ENCODE measurements at places on chromosomes 2 and 18.

- no peak for DNase-seq
Observed at GRCh38 chr2:240510513-240511210, 47.1 kb downstream of the ANKMY1 start.

- no peak for DNase-seq
Observed at GRCh38 chr2:18550433-18550832, 10.0 kb downstream of the RDH14 start.

DNA sequence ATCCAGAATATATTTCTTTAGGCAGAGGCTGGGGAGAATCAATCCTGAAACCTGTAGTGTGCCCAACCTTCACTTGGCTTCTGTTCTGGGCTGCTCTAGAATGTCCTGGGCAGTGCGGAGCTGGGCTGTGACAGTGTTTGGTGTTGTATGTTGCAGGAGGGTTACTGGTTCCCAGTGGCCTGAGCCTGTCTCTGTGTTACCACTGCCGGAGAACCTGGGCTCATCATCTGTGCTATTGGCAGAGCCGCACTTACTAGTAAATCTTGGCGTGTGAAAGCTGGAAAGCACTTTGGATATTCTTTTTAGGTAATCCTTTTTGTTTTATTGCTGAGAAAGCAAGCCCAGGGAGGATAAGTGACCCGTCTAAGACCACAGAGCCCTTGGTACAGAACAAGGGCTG, 412.9 kb downstream of the SLC4A3 start:
- no peak for DNase-seq

DNA sequence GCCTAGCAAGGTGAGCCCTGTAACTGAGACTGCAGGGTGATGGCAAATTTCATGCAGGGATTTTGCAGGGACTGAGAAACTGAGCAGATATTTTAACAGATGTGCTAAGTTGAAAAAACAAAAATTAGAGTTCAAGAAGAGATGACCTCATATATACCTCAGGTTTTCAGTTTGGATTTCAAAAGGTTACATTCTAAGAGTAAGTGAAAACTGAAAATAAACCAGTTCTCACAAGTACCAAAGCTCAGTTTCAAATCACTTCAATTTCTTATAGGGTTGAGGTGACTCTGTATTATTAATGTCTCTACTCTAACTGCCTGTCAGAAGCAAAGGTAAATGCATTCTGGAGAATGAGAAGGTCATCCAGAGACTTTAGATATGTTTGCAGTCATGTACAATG, 237.4 kb upstream of the VRK2 start:
- DNase-seq = no peak

- no peak for DNase-seq
Observed at GRCh38 chr2:3876685-3877084, 173.3 kb downstream of the DCDC2C start.

DNA sequence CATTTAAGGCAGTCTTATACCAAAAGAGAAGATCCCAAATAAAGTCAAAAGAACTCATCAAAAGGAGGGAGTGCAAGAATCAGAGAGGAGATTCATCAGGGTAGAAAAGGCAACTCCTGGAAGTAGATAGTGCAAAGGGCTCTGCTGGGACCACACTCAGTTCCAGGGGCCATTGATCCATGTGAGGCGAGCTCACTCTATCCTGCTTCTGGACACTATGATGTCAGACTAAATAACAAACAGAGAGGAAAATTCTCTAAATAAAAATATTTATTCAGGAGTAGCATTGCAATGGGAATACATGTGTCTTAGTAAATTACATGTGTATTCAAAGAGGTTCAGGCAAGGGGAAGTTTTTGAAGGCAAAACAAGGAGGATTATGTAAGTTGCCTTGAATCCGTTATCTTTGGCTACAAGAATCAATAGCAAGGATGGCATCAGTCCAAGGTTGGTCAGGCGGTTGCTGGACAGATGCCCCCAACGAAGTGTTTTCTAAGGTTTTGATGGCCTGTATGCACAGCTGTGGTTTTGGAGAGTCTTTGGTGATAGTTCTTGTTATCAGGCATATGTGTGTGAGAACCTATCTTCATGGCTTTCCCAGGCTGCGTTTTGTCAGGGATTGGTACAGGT, 13.2 kb upstream of the SERPINB12 start:
- no peak for DNase-seq

GRCh38 chr2:7539760-7540159, 622.5 kb downstream of the RNF144A start:
- DNase-seq = peak; percentile 17

DNA sequence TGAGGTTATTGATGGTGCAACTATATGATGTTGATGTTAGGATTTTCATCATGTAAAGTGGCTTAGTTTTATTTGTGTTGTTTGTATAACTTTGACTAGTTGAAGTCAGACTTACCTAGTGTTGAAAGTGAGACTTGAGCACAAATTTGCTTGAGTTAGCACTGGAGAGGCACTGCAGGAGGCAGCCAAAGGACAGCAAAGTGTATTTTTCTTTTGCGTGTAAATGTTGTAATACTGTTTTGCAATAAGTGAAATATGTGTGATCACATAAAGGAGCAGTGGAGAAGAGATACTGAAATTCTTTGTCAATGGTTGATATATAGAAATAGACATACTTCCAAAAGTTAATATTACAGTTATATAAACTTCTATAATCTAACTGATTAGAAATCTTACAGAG, 332.0 kb upstream of the RAB12 start:
- no peak for DNase-seq

DNA sequence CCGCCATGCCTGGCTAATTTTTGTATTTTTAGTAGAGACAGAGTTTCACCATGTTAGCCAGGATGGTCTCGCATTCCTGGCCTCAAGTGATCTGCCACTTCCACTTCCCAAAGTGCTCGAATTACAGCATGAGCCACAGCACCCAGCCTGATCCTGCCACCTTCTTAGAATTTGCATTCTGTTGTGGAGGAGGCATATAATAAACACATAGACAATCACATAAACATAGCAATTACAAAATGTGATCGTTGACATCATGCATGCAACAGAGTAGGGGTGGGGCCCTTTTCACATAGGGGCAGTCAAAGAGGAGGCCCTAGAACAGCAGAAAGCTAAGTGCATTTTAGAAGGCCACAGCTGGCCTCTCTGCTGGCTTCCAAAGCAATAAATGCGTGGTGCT, 39.9 kb upstream of the TSPYL6 start:
- no peak for DNase-seq

- DNase-seq = no peak
Observed at GRCh38 chr2:88857951-88858411, 166.5 kb downstream of the RPIA start.

DNA sequence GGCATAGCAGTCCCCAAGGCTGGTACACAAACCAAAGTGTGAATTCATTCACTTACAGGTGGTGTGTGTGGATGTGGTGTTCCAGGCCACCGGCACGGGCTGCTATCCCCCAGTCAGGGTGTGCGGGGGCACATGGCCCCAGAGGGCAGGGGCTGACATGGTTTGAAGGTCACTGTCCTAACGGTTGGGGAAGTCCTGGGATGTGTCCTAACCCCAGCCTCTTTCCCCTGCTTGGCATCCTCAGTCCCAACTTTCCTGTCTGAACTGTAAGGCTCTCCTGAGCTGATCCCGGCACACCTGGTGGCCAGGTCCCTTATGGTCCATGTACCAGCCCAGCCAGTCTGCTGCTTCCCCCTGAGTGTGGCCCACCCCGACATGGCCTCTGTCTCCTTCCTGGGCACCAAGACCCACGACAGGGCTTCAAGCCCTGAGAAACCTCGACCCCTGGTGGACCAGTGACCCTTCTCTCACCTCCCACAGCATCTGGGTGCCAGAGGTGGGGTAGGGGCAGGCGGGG, 2.4 kb upstream of the TMEM185B start:
- DNase-seq = no peak

GRCh38 chr2:239548965-239549595, 148.3 kb upstream of the HDAC4 start:
- DNase-seq = no peak

- no peak for DNase-seq
Observed at GRCh38 chr2:119049968-119050704, 108.1 kb downstream of the MARCO start.

DNA sequence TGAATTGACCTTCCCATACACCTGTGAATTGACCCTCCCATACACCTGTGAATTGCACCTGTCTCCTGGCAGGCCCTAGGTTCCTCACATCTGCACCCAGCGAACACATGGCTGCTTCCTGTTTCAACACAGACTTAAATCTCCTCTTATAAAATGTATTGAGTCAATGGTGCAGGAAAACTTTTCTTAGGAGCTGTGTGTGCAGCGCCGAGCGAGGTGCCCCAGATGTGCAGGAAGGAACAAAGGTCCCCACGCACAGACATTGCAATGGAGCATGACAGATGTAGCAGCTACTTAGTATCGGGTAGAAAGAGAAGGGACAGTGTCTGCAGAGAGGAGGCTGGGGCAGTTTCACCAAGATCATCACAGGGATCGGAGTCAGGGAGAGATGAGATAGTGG, 85.5 kb upstream of the PXDN start:
- no peak for DNase-seq

DNA sequence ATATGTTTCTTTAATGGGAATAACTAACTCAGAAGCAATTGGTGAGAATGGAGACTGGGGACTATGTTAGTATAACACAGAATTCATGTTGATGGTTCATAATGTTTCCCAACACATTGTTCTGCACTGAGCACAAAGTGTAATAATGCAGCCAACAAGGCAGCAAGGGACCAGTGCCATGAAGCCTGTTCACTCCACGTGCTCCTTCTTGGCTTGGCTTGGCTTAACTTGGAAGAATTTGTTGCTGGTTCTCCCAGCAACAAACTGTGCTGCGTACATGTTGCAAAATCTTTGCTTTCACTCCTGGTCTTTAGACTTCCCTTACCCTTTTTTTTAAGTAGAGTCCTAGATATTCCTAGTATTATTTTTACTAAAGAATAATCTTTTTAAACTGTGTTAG, 129.7 kb downstream of the MAP3K20 start:
- DNase-seq = peak; percentile 80

- DNase-seq = no peak
Observed at GRCh38 chr2:24843330-24843860, 50.2 kb downstream of the CENPO start.

DNA sequence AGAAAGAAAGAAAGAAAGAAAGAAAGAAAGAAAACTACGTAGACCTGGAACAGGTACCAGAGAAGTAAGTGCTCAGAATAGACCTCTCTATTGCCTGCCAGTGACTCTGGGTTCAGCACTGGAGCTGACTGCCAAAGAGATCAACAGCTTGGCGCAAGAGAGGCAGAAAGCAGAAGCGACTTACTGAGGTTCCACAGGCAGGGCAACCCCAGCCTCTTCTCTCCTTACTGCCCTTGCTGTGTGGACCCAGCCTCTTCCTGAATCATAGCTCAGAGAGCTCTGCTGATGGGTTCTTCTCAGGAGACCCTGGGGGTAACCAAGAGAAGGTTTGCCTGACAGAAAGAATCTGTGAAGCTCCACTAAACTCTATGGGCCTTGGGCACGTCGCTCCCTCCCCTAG, 7.1 kb downstream of the CAPN13 start:
- DNase-seq = no peak

DNA sequence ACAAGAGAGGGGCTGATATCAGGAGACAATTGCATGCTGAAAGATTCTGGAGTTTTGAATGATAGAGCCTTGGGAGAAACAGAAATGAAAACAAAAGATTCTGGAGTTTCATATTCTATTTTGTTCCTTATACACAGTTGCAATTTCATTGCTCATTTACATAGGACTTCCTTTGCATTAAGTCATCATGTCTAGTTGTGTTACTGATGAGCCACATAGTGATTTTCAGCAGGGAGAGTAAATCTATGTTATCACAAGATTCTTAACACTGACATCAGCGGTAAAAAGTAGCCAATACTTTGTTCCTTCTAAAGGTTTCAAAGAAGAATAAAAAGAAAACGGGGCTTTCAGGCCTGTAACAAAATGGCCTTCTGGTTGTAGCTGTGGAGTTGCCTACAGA, 7.1 kb downstream of the ADAM17 start:
- DNase-seq = no peak

Data from AG20443 (cell line).